Activated CD4-positive, alpha-beta T cell treated with anti-CD3 and anti-CD28 coated beads for 36 hours (primary cell): ENCODE measurements at places on chromosomes 3 and 15.

- DNase-seq, result no peak
Observed at GRCh38 chr3:187286467-187287059, 5.0 kb downstream of the MASP1 start.

GRCh38 chr3:72659596-72659995, 188.6 kb downstream of the SHQ1 start:
- no peak for DNase-seq

- no peak for DNase-seq
Observed at GRCh38 chr15:67512140-67512539, 8.8 kb upstream of the C15orf61 start.

DNA sequence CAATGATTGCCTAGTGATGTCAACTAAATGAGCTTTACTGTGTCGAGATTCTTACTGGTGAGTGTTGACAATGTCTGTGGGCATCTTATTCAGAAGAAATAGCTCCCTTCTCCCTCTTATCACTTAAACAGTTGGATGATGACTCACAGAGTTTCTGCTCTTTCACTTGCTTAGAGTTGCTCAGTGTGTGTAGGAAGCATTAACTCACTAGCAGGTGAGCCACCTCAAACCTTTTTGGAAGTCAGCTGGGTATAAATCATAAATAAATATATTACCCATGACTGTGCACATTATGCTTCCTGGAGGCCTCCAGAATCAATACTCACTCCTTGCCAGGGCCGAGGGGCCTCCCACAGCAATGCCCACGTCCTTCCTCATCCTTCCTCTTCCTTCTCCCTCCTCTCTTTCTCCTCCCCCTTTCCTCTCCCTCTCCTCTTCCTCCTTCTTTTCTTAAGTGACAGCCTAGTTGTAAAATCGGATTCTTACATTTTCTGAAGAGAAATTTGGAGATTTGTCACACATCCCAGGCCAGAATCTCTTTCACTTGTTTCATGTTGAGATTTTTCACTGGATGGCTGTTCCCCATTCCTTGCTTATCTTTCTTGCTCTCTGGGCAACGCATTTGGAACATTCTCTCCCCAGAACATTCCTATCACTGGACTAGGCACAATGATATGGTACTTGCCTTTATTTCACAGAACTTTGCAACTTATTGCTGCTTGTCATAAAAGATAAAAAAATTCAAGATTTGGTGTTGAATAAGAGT, 17.5 kb downstream of the SHC4 start:
- DNase-seq, result no peak

DNA sequence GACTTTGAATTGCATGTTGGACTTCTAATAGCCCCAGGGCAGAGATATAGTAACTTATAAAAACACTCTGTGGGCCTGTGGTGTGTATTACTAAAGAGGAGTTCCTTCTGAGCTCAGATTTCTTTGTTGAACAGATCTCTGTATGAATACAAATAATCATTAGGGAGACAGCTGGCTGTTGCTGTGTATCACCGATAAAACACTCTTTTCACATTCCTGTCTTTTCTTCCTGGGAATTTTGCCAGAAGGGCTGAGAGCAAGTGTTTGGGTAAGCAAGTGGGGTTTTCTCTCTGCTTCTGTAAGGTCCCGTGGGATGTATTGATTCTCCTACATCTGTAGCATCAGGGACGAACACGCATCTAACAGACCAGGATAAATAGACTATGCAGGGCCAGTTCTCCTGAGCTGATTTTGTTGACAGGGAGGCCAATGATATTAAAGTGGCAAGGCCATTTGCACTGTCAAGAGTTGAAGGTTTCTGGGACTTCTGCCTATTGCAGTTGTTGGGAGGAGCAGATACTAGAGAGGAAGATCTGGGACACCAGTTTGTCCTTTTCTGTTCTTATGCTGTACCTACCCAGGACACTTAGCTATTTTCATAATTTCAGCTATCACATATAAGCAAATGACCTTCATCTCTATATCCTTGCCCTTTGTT, 225.9 kb upstream of the CD96 start:
- no peak for DNase-seq

DNA sequence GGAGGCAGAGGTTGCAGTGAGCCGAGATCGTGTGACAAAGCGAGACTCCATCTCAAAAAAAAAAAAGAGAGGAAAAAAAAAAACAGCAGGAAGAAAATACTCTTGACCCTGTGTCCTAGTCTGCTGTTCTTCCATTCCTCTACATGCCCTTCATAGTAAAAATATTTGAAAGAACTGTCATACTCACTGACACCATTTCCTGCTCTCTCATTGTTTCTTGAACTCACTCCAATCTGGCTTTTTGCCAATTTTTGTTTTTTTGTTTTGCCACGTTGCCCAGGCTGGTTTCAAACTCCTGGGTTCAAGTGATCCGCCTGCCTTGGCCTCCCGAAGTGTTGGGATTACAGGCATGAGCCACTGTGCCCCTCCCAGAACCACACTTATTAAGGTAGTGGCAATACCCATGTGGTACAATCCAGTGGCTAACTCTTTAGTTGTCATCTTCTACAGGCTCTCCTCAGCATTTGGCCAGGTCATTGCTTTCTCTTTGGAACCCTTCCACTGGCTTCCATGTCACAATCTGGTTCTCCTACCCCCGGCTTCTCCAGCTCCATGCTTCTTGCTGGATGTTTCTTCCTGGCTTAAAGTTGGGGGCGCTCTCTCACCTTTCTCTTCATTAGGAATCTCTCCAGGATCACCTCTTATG, 238.2 kb upstream of the C2CD4B start:
- DNase-seq, result no peak

DNA sequence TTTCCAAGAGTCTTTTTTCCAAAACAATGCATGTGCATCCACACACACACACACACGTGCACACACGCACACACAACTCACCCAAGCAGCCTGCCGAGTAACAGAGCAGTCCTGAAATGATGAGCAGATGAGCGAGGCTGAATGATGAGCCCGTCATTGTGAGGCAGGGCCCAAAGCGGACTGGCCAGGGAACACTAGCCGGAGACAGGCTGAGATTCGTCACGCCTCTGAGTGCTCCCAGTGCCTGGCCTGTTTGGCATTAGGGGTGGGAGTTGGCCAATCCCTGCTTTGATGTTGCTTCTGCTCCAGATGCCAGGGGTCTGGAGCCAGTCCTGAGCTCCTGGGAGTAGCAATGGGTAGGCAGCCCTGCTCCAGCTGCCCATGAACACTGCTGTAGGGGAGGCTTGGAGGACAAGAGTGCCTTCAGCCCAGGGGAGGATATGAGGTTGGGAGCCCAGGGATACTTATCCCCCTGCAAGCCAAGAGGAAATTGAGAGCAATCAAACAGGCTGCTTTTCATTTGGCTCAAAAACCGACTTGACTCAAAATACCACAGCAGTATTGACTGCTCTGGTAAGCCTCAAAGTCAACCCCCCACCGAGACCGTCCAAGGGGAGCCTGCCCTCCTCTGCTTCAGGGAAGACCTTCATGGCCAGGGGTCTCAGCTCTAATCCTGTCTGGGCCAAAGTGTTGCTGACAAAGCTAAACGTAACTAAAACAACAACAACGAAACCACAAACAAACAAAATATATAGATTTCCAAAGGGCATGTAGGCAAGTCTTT, 22.9 kb downstream of the COLQ start:
- DNase-seq, result no peak

DNA sequence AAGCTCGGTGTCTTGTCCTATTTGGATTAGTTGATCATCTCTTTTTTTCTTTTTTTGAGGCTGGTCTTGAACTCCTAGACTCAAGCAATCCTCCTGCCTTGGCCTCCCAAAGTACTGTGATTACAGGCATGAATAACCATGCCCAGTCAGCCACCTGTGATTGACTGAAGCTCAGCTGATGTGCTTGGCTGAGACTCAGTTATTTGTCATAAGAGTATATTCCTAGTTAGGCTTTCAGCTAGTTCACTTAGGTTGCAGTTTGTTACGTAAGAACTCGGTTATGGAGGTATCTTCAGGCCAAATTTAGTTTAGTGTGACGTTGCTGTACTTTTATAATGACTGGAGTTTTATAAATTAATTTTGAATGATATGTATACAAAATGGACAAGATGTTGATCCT, 365.0 kb downstream of the SV2B start:
- DNase-seq, result no peak

GRCh38 chr15:99965376-99965775, 232.1 kb upstream of the LYSMD4 start:
- DNase-seq, result no peak

DNA sequence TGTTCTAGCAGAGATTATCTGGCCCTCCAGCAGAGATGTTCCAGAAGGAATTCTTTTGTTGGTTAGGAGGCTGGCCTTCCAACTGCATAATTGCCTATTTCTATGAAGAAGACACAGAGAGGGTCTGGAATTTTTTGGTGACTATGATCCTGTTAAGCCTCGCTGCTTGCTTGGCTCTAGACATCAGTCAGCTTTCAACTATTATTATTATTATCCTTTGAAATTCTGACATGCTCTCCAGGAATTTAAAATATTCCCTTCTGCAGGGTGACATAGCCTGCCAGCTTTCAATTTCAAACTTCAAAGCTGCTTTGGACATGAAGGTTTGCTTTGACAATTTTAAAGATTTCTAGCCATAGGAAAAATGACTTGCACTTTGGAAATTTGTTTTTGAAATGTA, 26.3 kb upstream of the ZNF148 start:
- no peak for DNase-seq

- no peak for DNase-seq
Observed at GRCh38 chr3:107690522-107691138, 167.9 kb downstream of the BBX start.

GRCh38 chr15:80404057-80404760, at the start of gene ARNT2:
TSS of gene ARNT2 (plus strand) at chr15:80404382. CDS start at chr15:80404516, 134 bp downstream.
- peak; percentile 7 for DNase-seq

DNA sequence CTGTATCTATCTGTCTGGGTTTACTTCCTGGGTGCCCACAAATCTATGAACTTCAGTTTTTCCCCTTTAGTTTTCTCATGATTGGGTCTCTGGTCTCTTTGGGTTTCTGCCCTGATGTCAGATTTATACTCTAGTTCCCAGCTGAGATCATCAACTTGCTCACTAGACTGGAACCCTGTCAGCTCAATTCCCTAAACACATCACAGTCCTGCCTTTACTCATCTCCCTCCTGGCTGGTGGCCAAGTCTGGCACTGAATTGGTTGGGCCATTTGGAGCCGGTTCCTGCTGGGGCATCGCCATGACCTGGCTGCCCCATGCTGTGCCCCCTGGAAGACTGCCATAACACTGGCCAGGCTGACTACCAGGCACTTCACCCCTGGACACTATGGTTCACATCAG, 345.3 kb downstream of the CHST2 start:
- DNase-seq, result no peak

DNA sequence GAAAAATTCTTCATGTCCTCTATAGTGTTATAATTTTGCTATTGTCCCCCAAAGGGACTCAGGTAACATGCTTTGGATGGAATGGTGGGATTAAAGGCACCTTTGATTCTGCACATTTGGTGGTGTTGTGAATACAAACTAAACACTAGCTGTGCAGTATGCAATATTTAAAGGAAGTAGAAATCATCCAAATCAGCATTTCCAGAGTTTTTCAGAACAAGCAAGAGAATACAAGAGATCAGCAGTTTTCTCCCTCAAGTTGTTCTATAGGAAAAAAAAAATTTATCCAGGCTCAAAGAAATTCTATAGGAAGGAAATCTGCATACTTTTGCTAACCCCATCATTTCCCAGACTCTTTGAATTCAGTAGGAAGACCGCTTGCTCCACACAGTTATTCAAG, 10.2 kb upstream of the ADIPOQ start:
- DNase-seq, result no peak

DNA sequence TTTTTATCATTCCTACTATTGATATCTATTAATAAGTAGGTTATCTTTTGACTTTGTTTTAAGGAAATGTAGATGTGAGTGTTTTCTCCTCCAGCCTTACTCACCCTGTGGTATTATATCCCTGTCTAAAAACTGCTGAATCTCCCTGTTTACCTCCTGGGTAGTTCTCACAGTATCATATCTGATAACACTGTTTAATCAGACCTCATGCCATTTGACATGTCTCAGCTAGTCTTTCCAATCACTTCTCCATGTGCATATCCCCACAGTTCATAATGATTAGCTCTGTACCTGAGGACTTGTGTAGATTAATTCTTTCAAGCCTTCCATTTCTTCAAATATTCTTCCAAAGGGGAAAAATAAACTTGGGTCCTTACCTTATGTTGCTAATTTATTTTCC, 30.7 kb downstream of the DUOX2 start:
- no peak for DNase-seq

- DNase-seq, result no peak
Observed at GRCh38 chr15:60243769-60244168, 154.0 kb downstream of the ANXA2 start.

- peak; percentile 43 for DNase-seq
Observed at GRCh38 chr15:38508647-38509046, 54.7 kb downstream of the FAM98B start.

GRCh38 chr3:114377426-114377825, 83.6 kb downstream of the TIGIT start:
- DNase-seq, result no peak

- DNase-seq, result no peak
Observed at GRCh38 chr3:54342676-54343075, 220.3 kb downstream of the CACNA2D3 start.

GRCh38 chr3:108178676-108179075, 43.5 kb downstream of the IFT57 start:
- no peak for DNase-seq

DNA sequence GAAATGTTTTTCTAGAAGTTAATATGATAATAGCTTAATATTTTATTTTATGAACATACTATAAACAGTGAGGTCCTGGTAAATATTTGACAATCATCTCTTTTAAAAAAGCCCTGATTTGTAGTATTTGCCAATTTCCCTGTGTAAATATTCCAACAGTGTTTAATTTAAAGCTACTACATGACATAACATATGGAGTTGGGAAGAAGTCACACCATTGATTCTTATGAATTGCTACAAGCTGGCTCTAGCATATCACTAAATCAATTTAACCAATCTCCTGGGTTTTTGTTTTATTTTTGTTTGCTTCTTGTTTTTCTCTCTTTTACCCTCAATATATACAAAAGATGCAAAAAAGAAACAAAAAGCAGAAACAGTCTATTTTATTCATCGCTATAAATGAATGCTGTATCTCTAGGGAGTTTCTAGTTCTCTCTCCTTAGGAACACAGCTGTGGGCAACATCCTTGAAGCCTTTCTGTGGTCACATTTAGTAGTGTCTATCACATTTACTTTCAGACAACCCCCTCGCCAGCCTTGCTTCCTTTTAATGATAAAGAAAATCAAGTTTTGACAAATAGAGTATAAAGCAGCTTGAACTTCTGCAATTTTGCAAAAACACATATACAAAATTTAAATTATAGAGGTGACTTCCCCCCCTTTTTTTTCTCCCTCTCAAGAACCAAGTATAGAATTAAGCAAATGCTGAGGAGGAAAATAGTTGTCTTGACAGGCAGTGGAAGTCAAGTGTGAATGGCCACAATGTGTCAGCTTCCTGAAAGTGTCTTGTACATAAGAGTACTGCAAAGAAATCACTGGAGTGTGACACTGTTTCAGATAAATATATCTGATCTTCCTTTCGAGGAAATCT, 21.4 kb downstream of the CCR1 start:
- no peak for DNase-seq
